ENCODE measurements at places on chromosomes 2 and 18. TPM values are rescaled to one million over a fixed set of nuclear protein-coding genes. Genes with fewer than 3 reads are reported as not detected.

Gene MBP
- total RNA-seq = 87.0 TPM

Gene MOCOS
- 0.21 TPM for total RNA-seq

Gene XIRP2
- not detected for total RNA-seq

Gene BUB1
- total RNA-seq = 140 TPM

Gene SP140
- total RNA-seq = 58.3 TPM

Gene NR4A2
- total RNA-seq = 1.9 TPM

Gene SERPINB10
- not detected for total RNA-seq

- no peak for DNase-seq
Observed at GRCh38 chr18:60162388-60162787, 210.2 kb downstream of the MC4R start.

DNA sequence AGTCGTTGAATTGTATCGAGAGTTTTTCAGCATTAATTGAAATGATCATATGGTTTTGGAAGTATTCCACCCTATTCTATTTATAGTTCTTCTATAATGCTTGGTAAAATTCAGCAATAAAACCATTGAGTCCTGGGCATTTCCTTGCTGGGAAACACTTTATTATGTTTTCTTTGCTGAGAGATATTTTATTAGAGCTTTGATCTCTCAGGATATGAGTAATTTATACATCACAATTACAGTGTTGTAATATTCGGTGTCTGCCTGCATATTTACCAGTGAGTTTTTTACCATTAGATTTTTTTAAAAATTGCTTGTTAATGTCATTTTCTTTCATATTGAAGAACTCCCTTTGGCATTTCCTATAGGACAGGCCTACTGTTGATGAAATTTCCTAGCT, 402.7 kb upstream of the FSIP2 start:
- DNase-seq = no peak

DNA sequence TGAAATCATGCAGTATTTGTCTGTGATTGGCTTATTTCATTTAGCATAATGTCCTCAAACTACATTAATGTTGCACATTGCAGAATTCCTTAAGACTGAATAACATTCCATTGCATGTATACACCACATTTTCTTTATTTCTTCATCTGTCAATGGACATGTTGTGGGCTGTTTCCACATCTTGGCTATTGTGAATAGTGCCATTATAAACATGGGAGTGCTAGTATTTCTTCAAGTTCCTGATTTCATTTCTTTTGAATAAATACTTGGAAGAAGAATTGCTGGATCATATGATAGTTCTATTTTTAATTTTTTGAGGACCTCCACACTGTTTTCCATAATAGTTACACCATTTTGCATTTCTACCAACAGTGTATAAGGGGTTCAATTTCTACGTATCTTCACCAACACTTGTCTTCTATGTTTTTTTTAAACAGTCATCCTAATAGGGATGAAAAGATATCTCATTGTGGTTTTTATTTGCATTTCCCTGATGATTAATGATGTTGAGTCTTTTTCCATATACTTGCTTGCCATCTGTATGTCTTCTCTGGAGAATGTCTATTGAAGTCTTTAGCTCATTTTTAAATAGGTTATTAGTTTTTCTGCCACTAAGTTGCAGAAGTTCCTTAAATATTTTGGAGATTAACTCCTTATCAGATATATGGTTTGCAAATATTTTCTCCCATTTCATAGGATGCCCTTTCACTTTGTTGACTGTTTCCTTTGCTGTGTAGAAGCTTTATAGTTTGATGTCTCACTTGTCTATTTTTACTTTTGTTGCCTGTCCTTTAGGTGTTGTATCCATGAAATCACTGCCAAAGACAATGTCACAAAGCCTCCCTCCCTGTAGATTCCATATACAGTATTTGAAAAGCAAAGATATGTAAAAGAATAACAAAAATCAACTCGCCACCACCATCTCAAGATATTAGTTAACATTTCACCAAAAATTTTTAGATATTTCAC, 14.6 kb downstream of the FBXO11 start:
- no peak for DNase-seq

- no peak for DNase-seq
Observed at GRCh38 chr2:28835781-28836180, 25.1 kb downstream of the SPDYA start.

DNA sequence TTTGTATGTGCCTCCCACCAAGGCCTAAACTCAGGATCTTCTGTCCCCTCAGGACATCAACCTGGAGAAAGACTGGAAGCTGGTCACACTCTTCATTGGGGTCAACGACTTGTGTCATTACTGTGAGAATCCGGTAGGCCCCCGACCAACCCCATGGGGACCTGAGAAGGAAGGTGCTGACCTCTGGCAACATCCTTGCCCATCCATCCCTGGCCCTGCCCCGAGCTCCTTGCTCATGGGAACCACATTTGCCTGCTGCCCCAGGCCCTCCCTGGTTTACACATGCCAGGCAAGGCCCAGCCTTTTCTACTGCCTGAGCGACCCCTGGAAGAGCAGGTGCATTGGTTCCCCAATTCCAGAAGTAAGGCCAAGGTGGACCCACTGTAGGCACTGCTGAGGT, 125.3 kb upstream of the PPP1CB start:
- no peak for DNase-seq

- peak; percentile 76 for DNase-seq
Observed at GRCh38 chr2:196159221-196159892, 12.0 kb downstream of the STK17B start.

DNA sequence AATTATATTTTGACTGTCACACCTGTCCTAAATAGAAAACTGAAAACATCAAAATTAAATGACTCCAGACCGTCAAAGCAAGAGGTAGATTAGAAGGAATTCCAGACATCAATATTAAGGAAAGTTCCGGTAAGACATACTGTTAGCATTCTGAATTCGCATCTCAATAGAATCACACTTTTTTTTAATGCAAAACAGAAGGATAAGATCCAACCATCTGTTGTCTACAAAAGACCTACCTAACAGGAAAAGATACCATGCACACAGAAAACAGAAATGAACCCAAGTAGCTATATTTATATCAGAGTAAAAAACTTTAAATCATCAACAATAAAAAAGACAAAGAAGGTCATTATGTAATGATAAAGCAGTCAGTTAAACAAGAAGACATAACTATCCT, 145.0 kb downstream of the TMX3 start:
- DNase-seq = no peak

DNA sequence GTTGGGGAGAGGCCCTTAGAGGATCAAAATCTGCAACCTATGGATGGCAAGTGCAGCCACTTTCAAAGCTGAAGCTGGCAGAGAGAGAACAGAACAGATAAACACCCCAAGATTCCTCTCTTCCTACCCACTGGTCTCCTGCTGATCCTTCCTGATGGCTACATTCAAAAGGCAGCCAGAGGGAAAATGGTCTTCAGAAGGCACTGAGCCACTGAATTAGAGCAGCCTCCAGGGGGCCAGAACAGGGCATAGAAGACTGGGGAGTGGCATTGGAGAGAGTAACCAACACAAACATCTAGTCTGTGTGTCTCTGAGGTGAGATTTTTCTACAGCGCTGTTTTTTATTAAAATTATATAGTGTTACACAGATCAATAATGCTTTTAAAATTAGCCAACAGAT, 432.6 kb downstream of the PARD3B start:
- DNase-seq = no peak

- no peak for DNase-seq
Observed at GRCh38 chr2:157124731-157125130, 132.8 kb upstream of the GALNT5 start.

GRCh38 chr2:41869542-41870264, 178.1 kb upstream of the PKDCC start:
- DNase-seq = peak; percentile 77

DNA sequence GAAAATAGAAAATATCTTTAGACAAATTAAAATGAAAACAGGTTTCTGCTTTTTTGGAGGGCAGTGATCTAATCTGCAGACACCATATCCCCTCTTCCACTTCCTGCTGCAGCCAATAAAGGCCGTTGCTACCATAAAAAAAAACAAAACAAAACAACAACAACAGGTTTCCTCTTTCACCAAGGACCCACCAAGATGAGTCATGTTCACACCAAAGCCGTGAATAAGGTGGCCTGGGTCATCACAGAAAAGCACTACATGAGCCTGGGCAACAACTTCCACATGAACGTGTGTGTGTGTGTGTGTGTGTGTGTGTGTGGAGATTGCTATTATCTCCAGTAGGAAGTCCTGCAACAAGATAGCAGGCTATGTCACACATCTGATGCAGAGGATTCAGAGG, 24.8 kb upstream of the TFCP2L1 start:
- no peak for DNase-seq

GRCh38 chr2:41763141-41763540, 284.7 kb upstream of the PKDCC start:
- DNase-seq = no peak

- DNase-seq = no peak
Observed at GRCh38 chr2:127661072-127661649, 14.2 kb downstream of the LIMS2 start.

GRCh38 chr18:45412577-45412976, 202.7 kb upstream of the SLC14A2 start:
- DNase-seq = no peak

- DNase-seq = no peak
Observed at GRCh38 chr18:6145645-6146306, 250.5 kb upstream of the TMEM200C start.

GRCh38 chr2:167653131-167653530, 594.3 kb downstream of the STK39 start:
- DNase-seq = no peak

Measured in activated CD8-positive, alpha-beta T cell treated with anti-CD3 and anti-CD28 coated beads, Interleukin-2, amount 10 ng/mL, durations not matched to agents 7 days and 5 days (primary cell).